ENCODE measurements at places on chromosomes 4 and X.
A peak's percentile ranks its signal among the peaks of the same experiment; 100 is the strongest.

DNA sequence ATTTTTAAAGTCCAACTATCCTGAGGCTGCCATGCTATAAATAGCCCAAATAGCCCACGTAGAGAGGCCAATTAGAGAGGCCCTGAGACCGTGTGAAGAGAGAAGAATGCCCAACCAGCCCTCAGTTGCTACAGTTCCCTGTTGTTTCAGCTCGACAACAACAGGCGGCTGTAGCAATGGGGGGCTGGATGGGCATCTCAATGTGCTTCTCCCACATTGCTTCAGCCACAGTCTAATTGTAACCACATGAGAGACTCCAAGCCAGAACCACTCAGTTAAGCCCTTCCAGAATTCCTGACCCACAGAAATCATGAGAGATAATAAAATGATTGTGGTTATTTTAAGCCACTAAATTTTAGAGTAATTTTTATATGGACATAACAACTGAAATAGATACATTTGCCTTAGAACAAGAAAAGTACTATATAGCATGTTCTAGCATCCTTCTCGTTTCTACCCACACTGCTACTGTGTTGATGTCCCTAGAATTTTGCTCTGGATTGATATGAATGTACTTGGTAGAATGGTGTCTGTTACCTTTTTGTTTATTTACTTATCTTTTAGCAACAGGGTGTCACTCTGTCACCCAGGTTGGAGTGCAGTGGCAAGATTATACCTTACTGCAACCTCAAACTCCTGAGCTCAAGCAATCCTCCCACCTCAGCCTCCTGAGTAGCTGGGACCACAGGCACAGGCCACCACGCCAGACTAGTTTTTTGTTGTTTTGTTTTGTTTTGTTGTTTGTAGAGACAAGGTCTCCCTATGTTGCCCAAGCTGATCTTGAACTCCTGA lies 436.4 kb downstream of the BCOR start:
- DNase-seq: no peak

- no peak for DNase-seq
Measured at GRCh38 chr4:38002451-38003071, 42.4 kb downstream of the PTTG2 start.

- DNase-seq: no peak
Measured at GRCh38 chr4:126604268-126604867, 1028.4 kb upstream of the INTU start.

DNA sequence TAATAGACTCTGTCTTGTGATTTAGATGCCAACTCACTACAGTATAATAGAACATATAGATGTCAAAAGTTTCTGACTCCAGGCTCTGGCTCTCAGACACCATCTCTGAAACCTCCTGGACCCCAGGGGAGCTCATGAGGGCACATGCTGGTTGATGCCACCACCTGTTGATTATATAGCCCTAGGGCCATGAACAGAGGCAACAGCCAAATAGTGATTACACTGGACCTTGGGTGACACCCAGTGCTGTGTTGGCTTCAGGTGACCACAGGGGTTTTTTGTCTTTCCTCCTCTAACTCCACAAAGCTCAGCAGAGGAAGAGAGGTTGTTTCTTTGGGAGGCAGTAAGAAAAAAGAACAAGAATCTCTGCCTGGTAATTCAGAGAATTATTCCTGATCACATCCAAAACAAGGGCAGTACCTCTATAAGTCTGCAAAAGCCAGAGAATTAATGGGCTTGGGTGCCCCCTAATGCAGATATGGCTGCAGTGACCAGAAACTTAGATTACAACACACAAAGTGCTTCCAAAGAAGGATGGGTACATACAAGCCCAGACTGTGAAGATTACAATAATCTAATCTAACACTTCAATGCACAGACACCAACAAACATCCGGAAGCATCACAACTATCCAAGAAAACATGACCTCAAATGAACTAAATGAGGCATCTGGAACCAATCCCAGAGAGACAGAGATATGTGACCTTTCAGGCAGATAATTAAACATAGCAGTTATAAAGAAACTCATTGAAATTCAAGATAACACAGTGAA lies 1920.6 kb downstream of the ARAP2 start:
- no peak for DNase-seq

GRCh38 chrX:104707572-104707971 lies 141.6 kb downstream of the IL1RAPL2 start:
- no peak for DNase-seq

DNA sequence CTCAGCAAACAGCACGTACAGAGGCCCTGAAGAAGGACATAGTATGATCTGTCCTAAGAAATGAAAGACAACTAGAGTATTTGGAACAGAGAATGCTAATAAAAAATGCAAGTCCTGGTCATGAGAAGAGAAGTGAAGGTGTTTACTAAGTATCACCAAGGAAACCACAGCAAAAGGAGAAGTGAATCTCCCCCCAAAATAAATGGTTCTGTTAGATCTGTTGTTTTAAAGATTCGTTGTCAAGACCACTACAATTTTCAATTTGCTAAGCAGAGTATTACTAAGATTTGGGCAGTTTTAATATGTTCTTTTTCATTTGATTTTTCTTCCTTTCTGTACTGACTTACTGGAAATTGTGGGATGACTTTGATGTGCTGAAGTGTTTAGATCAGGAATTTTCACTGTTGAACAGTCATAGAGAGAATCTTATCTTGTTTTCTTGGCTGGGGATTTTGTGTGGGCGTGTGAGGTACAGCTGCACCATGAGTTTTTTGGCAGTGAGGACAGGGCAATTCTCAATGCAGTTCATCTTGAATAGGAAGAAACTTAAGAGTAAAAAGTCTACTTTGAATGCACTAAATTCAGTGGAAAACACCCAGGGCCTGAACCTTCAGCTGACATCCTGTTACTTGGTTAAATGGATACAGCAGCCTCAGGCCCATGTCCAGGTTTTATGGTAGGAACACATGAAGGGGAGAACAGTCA lies 132.2 kb downstream of the STIM2 start:
- DNase-seq: peak; percentile 74

- DNase-seq: no peak
Measured at GRCh38 chr4:1367936-1368289, 20.9 kb downstream of the UVSSA start.

DNA sequence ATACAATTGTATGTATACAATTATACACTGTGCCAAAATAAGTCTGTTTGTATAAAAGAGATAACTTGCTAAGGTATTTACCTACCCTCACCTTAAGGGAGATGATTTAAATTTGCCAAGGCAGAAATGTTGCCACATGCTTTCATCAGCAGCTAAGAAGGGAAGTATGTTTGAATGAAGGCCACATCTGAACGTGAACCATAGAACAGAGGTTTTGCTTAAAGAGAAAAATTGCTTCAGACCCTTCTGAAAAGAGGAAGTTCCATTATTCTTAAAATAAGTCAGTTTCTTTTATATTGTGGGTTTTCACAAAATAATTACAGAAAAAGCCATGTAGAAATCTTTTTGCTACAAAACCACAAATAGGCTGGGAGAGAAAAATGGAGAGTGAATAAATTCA lies 621.5 kb upstream of the HTR2C start:
- DNase-seq: no peak

DNA sequence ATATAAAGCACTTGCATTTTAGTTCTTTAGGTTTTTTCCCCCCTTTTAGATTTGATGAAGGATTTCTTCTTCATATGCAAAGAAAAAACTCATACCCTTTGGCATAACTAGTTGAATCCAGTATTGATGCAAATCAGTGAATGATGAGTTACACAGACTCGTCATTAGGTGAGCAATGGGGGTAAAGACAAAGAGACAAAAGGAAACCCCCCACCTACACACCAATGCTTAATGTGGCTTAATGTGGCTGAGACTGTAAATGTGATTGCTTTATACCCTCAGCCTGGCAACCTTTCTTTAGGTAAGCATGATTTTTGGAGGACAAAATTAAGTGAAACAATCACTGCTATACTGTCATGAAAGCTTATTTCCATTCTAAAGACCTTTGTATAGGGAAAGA lies 39.5 kb downstream of the CD40LG start:
- DNase-seq: no peak

DNA sequence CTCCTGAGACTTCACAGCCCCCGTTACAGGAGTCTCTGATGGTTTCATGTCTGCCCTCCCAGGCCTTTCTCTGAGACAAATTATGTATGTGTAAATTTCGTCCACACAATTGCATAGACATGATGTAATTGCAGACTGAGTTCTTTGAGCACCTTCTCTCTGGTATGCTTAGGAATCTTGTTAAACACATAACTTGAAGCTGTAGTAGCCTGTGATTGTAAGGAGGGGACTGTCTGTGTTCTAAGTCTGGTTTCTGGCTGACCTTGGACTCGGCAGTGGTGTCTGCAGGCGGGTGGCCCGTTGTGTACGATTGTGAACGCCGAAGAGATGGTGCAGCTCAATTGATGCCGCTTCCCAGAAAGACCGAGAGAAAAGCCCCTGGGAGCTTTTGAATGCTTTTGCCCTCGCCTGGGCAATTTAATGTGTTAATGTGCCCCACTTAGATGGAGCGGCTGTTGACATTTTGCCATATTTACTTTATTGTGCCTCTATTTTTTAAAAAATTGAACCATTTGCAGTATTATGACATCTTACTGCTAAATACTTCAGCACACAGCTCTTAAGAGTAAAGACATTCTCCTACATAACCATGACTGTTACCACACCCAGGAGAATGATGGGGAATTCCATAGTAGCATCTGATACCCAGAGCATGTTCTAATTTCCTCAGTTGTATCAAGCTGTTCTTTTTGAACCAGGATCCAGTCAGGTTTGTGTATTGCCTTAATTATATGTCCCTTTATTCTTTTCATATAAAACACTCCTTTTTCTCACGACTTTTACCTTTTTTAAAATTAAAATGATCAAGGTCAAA lies 58.4 kb upstream of the TADA2B start:
- no peak for DNase-seq

GRCh38 chr4:114487101-114487500 lies 111.5 kb upstream of the UGT8 start:
- DNase-seq: no peak

GRCh38 chr4:138828926-138829325 lies 186.7 kb upstream of the NOCT start:
- no peak for DNase-seq

DNA sequence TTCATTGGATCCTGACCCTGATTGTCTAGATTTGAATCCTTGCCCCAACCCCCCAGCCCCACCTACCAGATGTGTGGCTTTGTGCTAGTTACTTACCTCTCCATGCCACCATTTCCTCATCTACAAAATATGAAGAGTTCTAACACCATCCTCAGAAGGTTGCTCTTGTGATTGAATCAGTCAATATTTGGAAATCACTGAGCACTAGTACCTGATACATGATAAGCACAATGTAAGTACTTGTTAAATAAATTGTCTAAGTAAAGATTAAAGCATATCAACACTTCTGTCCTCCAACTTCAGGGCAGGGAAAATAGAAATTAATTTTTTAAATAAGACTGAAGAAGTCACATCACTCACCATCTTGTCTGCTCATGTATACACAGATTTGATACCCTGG lies 249.6 kb upstream of the KLF3 start:
- no peak for DNase-seq

DNA sequence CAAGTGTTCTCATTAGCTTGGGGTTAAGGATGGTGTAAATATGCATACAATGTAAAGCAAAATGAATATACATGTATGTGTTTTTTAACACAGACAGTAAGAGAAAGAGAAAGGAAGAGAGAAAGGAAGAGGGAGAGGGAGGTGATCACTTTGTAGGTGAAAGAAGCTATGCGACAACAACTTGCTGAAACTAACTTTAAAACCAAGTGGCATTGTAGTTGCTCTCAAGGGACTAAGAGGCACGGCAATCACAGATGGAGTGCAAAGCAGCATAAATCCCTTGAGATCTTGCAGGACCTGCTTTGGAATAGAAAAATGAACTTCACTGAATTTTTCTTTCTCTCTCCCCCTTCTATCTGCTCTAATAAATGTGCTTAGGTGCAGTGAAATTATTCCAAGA lies 1665.0 kb upstream of the TENM3 start:
- DNase-seq: no peak

- DNase-seq: no peak
Measured at GRCh38 chr4:15964159-15964558, 1.2 kb upstream of the FGFBP2 start.

GRCh38 chrX:150197388-150197787 lies 165.7 kb upstream of the MAMLD1 start:
- DNase-seq: no peak

- DNase-seq: no peak
Measured at GRCh38 chr4:121978172-121978516, 26.3 kb upstream of the TRPC3 start.

DNA sequence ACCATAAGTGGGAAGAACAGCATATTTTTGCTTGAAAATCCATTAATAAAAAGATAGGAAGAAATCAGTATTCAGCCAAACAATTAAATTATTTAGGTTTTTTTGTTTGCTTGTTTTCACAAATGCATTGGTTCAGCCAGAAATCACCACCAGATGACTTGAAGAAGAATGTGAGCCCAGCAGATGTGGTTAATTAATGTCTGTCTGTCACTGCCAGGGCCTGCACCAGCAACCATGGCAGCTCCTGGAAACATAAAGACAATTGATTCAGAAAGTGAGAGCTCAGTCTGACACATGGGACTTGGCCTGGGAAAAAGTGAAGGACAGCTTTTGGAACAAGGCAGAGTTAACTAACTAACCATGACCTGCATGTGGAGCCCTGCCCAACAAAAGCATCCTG lies 74.0 kb downstream of the MAOB start:
- no peak for DNase-seq

DNA sequence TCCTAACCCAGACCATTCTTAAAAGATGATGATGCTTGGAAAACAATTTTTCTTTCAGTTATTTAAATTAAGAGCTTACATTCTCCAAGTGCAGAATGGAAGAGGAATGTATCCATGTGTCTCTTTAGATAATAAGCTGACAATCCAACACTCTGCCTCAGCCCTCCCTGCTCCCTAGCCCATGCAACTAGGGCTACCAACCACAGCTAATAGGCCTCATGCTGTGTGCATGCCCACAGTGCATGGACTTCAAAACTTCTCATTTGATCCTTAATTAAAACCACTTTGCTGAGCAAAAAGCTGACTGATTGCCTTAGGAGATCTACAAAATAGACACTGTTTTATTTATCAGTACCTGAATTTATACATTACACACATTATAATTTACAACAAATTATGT lies 473.9 kb downstream of the GALNTL6 start:
- no peak for DNase-seq

GRCh38 chr4:22019676-22020075 lies 71.1 kb upstream of the KCNIP4 start:
- no peak for DNase-seq

- no peak for DNase-seq
Measured at GRCh38 chr4:53576676-53577372, 14.5 kb downstream of the LNX1 start.

- DNase-seq: no peak
Measured at GRCh38 chr4:142844782-142845181, 1.3 kb downstream of the INPP4B start.

GRCh38 chr4:129167640-129168260 lies 71.8 kb downstream of the C4orf33 start:
- DNase-seq: no peak

DNA sequence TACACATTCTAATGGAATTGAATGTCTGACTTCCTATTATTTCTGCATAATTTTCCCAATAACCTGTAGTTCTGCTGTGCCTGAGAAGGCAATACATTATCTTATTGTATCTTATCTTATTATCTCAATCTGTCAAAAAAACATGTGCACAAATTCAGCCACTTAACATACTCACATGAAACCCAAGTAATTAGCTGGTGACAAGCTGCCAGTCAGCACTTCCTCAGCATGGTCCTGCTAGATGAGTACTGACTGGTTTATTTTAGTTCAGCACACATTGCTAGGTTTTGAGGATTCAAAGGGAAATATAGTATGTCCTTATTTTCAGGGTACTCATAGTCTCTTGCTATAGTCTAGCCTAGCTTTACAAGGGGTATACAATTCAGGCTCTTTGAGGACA lies 17.9 kb upstream of the FGG start:
- DNase-seq: no peak

Measured in GM12864 (cell line).